ENCODE measurements at places on chromosomes 1 and 21.
A peak's percentile ranks its signal among the peaks of the same experiment; 100 is the strongest.

DNA sequence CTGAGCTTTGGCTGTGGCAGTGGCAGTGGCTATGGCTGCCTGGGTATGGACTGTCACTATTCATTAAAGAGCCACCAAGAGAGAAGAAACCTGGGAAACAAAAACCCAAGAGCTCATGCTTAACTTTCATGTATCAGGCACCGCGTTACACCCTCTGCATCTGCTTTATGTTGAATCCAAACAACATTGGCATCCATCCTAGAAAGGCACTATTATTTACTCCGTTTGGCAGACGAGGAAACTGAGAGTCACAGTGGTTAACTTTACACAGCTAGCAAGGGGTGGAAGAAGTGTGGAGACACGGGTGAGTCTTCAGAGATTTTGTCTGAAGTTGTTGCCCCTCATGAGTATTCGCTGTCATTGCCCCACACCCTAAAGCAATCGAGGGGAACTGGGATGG lies 63.8 kb downstream of the PLXNA2 start:
- no peak for DNase-seq

DNA sequence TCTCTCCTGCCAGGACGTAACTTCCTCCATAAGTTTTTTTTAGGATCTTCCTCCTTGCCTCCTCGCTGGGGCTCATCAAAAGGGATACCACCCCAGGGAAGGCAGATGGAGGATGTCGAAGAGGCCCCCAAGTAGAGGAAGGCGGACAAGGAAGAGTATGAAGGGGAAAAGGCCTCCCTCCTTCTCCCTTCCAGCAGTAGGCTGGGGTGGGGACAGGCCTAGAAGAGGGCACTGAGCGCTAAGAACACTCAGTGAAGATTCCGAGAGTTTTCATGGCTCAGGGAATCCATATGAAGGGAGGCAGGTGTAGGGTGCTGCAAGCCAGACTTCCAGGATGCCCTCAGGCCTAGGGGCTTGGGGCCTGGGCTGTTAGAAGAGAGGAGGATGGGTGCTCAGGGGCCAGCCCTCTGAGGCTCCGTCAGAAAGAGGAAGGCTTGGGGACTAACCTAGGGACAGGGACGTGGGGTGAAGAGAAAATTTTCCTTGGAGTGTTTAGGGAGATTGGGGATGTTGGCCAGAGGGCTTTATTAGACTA lies 1.8 kb upstream of the SLC6A9 start:
- DNase-seq = no peak

- DNase-seq = no peak
These were observed 395.4 kb downstream of the RRAGC start for GRCh38 chr1:38464071-38464661.

- DNase-seq = peak; percentile 29
These were observed 262.5 kb downstream of the HLX start for GRCh38 chr1:221141606-221142285.

GRCh38 chr1:27255136-27255535 lies 20.7 kb downstream of the WDTC1 start:
- no peak for DNase-seq

DNA sequence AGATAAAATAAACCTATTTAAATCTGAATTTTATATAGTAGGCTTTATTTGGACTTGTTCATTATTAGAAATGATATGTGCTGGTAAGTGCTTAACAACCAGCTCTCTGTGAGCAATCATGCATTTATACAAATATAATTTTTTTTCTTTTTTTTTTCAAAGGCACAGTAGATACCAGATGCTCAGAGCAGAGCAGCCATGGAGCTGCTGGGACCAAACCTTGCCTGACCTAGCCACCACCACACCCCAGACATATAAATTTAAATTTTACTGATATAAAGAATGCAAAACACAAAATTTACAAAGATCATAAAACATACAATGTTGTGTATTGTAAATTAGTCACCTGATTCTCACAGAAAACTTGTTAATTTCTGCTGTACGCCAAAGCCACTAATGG lies 290.6 kb downstream of the SDCCAG8 start:
- DNase-seq = no peak

DNA sequence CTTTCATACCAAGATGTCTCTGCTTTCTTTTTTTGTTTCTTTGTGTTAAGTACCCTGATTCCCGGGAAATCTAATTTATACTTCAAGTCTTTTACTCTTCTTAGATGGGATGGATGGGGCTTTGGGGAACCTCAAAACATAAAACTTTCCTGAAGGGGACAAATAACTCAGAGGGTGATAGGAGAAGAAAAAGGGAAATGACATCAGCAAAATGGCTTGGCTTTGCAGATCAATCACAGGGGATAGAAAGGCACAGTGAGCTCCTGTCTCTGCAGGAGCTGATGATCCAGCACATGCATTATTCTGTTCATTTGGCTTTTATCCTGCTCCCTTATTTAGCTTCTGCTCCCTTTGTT lies 1.4 kb upstream of the CA14 start:
- no peak for DNase-seq

Data from cardiac fibroblast (primary cell).